ENCODE measurements at places on chromosomes 3 and 15.

DNA sequence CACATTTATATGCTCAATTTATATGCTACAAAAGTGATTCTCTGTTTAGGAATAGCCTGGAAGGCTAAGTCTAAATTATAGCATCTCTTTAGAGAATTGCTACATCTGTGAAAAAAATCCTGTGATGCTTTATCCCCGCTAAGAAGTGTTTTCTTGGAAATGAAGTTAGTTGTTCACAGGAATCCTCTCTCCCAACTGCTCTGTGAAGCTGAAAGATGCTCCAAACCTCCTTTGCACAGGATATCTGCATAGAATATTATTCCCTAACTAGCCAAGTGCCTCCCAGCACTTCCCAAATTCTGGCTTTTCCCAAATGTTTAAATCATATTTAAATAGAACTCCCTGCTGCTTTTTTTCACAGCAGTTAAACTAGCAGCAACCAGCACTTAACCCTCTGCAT, 132.2 kb downstream of the SRGAP3 start:
- H3K4me1 ChIP-seq = no peaks in the 10 kb centered on the region
- H3K27ac ChIP-seq = no peak overlapping the region
- H3K36me3 ChIP-seq = no peaks in the 10 kb centered on the region
- no peak overlapping the region for H3K4me3 ChIP-seq
- H3K27me3 ChIP-seq = peaks cover 2% of the 10 kb centered on the region
- DNase-seq = no peak

DNA sequence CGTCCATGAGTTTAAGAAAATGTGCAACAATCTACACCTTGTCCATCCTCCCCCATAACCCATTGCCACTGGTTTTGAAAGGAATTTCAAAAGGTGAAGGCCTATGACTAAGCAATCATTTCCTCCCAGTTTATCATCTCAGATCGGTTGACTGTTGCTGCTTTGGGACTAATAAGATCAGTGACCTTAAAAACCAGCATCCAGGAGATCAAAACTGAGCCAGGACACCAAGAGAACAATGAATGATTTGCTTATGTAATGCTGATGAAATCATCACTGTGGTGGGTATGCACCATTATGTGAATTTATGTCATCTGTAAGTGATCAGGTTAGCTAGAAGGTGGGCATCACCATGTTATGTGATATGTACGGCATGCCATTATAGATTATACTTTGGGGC, 195.5 kb downstream of the SSR3 start:
- no peak for DNase-seq
- no peaks in the 10 kb centered on the region for H3K36me3 ChIP-seq
- H3K4me3 ChIP-seq = no peak overlapping the region
- no peak overlapping the region for H3K27ac ChIP-seq
- no peaks in the 10 kb centered on the region for H3K4me1 ChIP-seq

GRCh38 chr15:92839696-92840095, 60.4 kb upstream of the CHD2 start:
- H3K36me3 ChIP-seq = no peaks in the 10 kb centered on the region
- H3K4me1 ChIP-seq = no peaks in the 10 kb centered on the region

GRCh38 chr3:13139471-13140065, 66.3 kb upstream of the IQSEC1 start:
- H3K36me3 ChIP-seq = no peaks in the 10 kb centered on the region
- DNase-seq = no peak
- no peak overlapping the region for H3K4me3 ChIP-seq
- peaks cover 2% of the 10 kb centered on the region for H3K27me3 ChIP-seq
